ENCODE measurements at places on chromosomes 12 and 14. TPM values are rescaled to one million over a fixed set of nuclear protein-coding genes. Genes with fewer than 3 reads are reported as not detected.

Gene RSRC2
- polyA plus RNA-seq = 13.0 TPM

Gene ADGRD1
- not detected for polyA plus RNA-seq

Gene P2RX2
- not detected for polyA plus RNA-seq

Gene ANKS1B
- polyA plus RNA-seq = not detected

Gene MAP1LC3B2
- polyA plus RNA-seq = 9.8 TPM

Gene PHETA1
- polyA plus RNA-seq = 2.1 TPM

Gene ASIC1
- polyA plus RNA-seq = not detected

GRCh38 chr12:15505616-15506015 is 183.3 kb downstream of the PTPRO start:
- peaks cover 3% of the 10 kb centered on the region for H3K27me3 ChIP-seq
- no peak overlapping the region for H3K4me3 ChIP-seq
- H3K4me1 ChIP-seq = no peaks in the 10 kb centered on the region
- no peaks in the 10 kb centered on the region for H3K36me3 ChIP-seq

- H3K4me3 ChIP-seq = no peak overlapping the region
- H3K36me3 ChIP-seq = no peaks in the 10 kb centered on the region
- H3K27ac ChIP-seq = no peak overlapping the region
- peaks cover 3% of the 10 kb centered on the region for H3K27me3 ChIP-seq
These were observed 61.1 kb downstream of the PRIMA1 start for GRCh38 chr14:93727039-93727740.

GRCh38 chr14:83556065-83556464 is 1973.9 kb upstream of the FLRT2 start:
- no peaks in the 10 kb centered on the region for H3K27me3 ChIP-seq
- no peaks in the 10 kb centered on the region for H3K36me3 ChIP-seq
- H3K4me3 ChIP-seq = no peak overlapping the region
- DNase-seq = no peak
- H3K27ac ChIP-seq = no peak overlapping the region
- no peaks in the 10 kb centered on the region for H3K4me1 ChIP-seq

DNA sequence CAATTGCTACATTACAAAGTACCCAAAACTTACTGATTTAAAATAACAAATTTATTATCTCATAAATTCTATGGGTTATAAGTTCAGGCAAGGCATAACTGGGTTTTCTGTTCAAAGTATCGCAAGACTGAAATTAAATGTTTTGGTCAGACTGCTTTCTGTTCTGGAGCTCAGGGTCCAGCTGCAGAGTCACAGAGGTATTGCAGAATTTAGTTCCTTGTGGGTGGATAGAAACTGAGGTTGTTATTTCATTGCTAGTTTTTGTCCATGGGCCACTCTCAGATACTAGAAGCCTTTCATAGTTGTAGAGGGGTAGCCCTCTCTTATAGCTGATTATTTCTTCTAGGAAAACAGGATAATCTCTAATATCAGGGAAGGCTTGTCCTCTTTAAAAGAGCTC is 467.9 kb downstream of the TRHDE start:
- H3K4me3 ChIP-seq = no peak overlapping the region
- no peak for DNase-seq
- peaks cover 9% of the 10 kb centered on the region for H3K36me3 ChIP-seq
- no peaks in the 10 kb centered on the region for H3K27me3 ChIP-seq
- no peak overlapping the region for H3K27ac ChIP-seq

DNA sequence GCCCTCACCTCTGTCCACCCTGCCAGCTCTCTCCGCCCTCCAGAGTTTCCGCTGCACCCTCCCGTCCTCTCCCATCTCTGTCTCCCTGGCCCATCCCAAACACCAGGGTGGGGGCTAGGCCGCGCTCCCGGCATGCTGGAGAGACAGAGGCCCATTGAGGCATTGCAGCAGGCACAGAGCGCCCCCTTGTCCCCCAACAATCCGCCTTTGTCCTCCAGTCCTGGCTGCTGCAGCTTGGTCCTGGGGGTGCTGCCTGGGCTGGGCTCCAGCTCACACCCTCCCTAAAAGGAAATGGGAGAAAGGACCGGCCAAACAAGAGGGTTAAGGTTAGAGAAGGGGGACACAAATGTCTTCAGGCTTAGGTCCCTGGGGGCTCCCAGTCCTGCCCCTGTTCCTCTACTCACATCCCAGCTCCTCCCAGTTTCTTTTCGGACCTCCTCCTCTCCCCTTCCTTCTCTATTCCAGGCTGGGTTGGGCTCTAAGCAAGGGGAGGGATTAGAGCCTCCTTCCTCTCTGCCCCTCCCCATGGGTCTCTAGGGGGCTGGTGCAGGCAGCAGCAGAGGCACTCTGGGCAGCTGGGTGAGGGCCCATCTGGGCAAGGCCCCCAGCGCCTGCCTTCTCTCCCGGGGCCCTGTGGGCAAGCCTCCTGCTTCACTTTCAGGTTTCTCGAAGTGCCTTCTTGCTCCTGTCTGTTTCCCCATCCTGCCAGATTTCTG is at the start of gene CMTM5:
Gene CMTM5 (plus strand): TSS at position 565 of the 716 bp plus-strand sequence. CDS start 206 bp downstream, outside the sequence.
- H3K27me3 ChIP-seq = no peaks in the 10 kb centered on the region
- no peaks in the 10 kb centered on the region for H3K36me3 ChIP-seq
- no peak within 1 kb of the TSS for H3K27ac ChIP-seq
- H3K4me3 ChIP-seq = no peak within 1 kb of the TSS

DNA sequence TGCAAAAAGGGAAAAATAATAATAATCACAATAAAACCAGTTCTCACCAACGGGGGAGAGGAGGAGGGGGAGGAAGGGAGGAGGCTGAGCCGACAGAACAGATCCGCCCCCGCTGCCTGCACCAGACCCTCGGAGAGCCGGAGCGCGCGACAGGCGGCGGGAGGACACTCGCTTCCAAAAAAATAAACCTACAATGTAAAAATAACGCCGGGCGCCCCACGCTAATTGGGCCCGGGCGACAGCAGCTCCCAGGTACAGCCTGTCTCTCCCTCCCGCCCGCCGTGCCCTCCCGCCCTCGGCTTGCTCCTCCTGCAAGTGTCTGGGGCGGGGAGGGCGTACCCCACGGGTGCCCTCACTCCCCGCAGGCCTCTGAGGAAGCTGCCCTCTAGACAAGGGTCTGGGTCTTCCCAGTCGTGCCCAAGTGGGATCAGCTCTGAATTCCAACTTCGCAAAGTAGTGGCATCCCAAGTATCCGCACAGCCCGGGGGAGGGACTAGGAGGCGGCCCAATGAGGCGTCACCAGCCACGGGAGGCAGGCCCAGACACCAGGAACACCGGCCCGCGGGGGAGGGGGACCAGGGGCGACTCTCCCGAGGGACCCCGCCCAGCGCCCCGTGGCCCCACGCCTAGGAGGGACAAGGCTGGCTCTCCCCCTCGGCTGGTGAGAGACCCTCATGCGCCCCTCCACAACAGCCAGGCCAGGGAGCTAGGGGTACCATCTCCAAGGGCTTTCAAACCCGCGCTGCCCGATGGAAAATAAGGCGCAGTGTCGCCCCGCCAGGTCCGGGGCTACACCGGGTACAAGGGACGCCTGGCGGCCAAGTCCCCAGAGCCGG is 1.0 kb downstream of the NCOR2 start:
- H3K27ac ChIP-seq = peak overlapping the region; percentile 53
- peaks cover 19% of the 10 kb centered on the region for H3K4me1 ChIP-seq
- DNase-seq = peak; percentile 57
- H3K4me3 ChIP-seq = peak overlapping the region; percentile 94

DNA sequence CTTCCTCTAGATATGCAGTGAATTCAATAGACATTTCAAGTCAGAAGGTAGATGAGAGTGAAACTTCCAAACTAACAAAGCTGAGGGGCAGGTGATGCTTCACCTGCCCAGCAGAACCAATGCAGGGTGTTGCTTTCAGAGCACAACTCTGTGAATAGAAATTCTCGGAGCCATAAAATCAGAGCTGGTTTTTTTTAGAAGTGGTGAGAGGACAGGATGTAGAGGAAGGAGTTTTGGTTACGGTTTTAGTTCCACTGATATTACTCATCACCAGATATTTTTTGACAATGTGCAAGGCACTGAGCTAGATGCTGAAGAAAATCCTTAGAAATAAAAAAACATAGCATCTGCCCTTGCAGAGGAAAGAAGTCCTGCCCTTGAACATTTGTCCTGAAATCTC is 62.2 kb downstream of the BMP4 start:
- no peak overlapping the region for H3K27ac ChIP-seq
- H3K4me3 ChIP-seq = no peak overlapping the region
- no peaks in the 10 kb centered on the region for H3K4me1 ChIP-seq
- H3K27me3 ChIP-seq = no peaks in the 10 kb centered on the region
- no peaks in the 10 kb centered on the region for H3K36me3 ChIP-seq

GRCh38 chr12:117816-118345 is 51.3 kb downstream of the IQSEC3 start:
- no peak overlapping the region for H3K4me3 ChIP-seq
- no peaks in the 10 kb centered on the region for H3K4me1 ChIP-seq
- no peak for DNase-seq

- no peak for DNase-seq
- peaks cover 4% of the 10 kb centered on the region for H3K36me3 ChIP-seq
- H3K27ac ChIP-seq = no peak overlapping the region
- H3K27me3 ChIP-seq = no peaks in the 10 kb centered on the region
These were observed 10.8 kb downstream of the SNRNP35 start for GRCh38 chr12:123468786-123469185.

GRCh38 chr12:95240556-95240955 is 22.9 kb downstream of the VEZT start:
- H3K27me3 ChIP-seq = no peaks in the 10 kb centered on the region
- peaks cover 26% of the 10 kb centered on the region for H3K4me1 ChIP-seq
- no peaks in the 10 kb centered on the region for H3K36me3 ChIP-seq
- no peak overlapping the region for H3K4me3 ChIP-seq
- H3K27ac ChIP-seq = no peak overlapping the region

DNA sequence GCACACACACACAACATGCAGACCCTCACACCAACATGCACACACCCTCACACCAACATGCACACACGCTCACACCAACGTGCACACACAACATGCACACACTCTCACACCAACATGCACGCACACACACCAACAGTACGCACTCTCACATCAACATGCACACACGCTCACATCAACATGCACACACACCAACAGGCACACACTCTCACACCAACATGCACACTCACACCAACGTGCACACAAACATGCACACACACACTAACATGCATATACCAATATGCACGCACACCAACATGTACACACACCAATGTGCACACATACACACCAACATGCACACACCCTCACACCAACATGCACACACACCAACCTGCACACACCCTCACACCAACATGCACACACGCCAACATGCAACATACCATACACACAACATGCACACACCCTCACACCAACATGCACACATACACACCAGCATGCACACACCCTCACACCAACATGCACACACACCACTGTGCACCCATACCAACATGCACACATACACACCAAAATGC is 175.8 kb downstream of the KSR2 start:
- no peak overlapping the region for H3K27ac ChIP-seq
- no peaks in the 10 kb centered on the region for H3K4me1 ChIP-seq
- no peak overlapping the region for H3K4me3 ChIP-seq
- no peaks in the 10 kb centered on the region for H3K36me3 ChIP-seq
- DNase-seq = no peak
- H3K27me3 ChIP-seq = no peaks in the 10 kb centered on the region

DNA sequence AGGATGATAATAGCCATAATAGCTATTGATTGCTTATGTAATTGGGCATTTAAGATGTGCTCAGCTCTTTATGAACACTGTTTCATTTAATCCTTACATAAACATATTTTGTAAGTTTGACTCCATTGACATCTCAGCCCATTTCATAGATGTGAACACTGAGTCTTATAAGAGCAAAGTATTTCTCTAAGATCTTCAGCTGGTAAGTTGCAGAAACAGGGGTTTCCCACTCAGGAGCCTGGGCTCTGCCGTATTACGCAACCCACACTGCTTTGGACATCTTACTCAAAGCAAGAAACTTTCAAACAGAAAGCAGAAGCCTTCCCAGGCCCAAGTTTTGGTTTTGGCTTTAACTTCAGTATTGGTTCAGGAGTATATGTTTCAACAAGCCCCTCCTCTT is 705.1 kb downstream of the MED13L start:
- H3K27me3 ChIP-seq = peaks cover 3% of the 10 kb centered on the region
- H3K27ac ChIP-seq = no peak overlapping the region
- H3K36me3 ChIP-seq = no peaks in the 10 kb centered on the region
- no peak overlapping the region for H3K4me3 ChIP-seq
- DNase-seq = no peak
- no peaks in the 10 kb centered on the region for H3K4me1 ChIP-seq

- no peaks in the 10 kb centered on the region for H3K36me3 ChIP-seq
- no peak for DNase-seq
- H3K27ac ChIP-seq = no peak overlapping the region
- H3K4me1 ChIP-seq = no peaks in the 10 kb centered on the region
- H3K27me3 ChIP-seq = no peaks in the 10 kb centered on the region
These were observed 57.5 kb downstream of the DENND5B start for GRCh38 chr12:31533470-31533869.

DNA sequence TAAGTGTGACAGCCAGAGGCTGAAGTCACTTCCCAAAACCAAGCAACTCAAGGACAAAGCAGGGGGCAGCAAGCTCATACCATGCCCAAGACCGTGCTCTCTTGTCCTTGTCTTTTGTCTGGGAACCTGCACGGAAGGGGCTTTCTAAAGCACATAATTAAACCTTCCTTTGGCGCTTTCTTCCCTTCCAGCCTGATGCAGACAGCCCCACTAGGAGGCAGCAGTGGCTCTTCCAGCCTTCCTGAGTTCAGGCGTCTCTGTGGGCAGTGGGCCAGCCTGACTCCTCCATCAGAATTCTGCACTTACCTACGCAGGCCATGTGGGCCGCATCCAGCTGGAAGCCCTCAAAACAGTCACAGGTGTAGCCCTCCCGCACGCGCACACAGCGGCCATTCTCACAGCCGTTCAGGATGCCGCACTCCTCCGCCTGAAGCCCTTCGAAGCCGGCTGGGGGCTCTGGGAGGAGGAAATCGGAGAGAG is 7.6 kb downstream of the ISCA2 start:
- H3K4me1 ChIP-seq = no peaks in the 10 kb centered on the region
- no peak overlapping the region for H3K27ac ChIP-seq
- H3K4me3 ChIP-seq = no peak overlapping the region
- no peaks in the 10 kb centered on the region for H3K36me3 ChIP-seq
- DNase-seq = no peak

GRCh38 chr12:64480148-64480547 is 28.2 kb downstream of the TBK1 start:
- no peak for DNase-seq
- H3K27me3 ChIP-seq = no peaks in the 10 kb centered on the region
- H3K4me1 ChIP-seq = peaks cover 9% of the 10 kb centered on the region
- H3K36me3 ChIP-seq = peaks cover 36% of the 10 kb centered on the region

Data from immature natural killer cell (primary cell).